ENCODE measurements at places on chromosomes 4 and X.
A peak's percentile ranks its signal among the peaks of the same experiment; 100 is the strongest.

DNA sequence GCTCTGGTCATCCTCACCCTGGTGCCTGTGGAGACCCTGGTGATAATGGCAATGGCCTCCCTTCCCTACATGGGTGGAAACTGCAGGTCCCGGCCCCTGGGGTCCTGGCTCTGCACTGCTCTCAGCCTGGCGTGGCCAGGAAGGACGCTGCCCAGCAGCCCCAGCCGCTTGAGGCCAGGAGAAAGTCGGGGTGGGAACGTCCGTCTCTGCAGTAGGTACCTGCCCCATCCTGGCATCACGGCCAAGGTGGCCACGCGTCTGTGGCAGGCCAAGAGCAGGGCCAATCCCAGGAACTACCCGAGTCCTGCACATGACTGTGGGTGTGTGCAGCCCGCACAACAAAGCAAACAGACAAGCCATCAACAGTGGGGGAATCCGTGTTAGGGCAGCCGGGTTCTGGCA is 33.8 kb downstream of the FGFRL1 start:
- DNase-seq: no peak

DNA sequence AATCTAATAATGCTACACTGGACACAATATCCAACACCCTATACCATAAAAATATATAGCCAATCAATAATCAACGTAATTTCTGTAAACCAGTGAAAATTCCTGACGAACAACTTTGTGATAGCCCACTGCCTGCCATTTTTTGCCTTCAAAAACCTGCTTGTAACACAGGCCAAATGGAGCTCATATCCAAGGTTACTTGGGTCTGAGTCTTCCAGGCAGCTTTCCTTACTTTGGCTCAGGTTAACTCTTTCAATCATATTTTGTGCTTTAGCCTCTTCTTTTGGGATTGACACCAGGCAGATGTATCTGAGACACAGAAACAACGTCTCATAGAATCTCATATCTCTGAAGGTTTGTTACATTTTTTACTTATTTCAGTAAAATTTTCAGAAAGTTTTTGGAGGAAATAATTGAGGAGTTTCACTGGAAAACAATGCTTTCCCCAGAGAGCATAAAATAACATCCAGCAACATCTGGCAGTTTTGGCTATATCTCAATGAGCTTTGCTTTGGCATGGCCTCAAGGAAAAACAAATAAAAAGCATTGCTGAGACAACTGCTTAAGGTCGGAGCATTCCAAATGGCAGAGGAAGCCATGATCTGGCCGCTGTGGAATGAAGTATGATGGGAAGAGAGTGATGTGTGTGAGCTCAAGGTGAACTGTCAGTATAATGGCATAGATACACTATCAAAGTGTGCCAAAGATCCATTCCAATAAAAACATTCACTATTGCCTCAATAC is 162.9 kb upstream of the SPIN4 start:
- DNase-seq: no peak

DNA sequence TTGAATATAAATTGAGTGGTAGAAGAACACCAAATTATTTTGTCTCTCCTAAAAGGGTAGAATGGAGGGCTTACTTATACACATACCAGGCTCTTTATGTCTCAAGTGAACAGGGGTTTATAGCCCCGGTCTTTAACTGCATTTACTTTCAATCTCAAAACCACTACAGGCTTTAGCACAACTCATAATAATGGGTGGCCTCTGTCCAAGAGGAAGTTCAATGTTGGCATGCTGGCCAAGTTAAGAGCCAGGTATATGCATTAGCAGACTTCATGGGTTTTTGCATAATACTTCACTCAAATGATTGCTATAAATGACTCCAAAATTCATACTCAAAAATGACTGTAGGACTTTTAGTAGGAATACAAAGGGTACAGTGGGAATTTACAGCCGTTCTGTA is 118.5 kb upstream of the OTUD4 start:
- DNase-seq: no peak

- no peak for DNase-seq
Observed at GRCh38 chrX:10931976-10932375, 179.2 kb upstream of the HCCS start.

DNA sequence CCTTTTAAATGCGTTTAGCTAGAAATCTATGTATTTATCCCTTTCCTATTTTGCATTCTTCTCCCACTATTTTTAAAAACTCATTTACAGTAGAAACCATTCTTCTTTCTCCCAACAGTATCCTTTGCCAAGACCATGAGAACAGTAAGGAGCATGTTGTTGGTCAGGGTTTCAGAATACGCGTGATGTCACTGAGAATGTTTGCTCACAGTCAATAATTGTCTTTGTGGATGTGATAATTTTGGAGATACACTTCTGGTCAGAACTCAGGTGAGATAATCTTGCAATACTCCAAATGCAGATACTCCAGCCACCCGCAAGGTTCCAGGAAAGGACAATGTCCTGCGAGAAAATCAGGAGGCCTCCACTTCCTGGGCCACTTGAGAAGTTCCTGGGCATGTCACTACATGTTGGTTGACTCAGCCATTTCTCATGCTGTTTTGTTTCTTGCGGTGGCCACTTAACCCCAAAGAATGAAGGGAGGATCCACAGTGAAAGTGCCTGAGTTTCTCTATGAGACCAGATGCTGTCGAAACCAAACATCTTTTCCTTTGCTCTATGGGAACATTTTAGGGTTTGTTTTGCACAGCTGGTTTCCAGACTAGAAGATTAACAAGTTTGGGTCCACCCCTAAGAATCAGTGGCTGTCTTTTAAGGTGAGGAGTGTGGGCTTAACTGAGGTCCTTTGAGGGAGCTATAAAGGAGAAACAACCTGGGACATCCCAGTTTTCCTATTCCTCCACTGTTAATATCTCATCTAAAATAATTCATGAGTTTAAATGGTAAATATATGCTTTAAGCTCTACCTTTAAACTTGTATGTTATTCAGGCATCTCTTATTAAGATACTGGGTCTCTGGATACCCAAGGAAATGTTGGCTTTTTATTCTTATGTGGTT is 116.0 kb downstream of the SOWAHB start:
- DNase-seq: no peak

DNA sequence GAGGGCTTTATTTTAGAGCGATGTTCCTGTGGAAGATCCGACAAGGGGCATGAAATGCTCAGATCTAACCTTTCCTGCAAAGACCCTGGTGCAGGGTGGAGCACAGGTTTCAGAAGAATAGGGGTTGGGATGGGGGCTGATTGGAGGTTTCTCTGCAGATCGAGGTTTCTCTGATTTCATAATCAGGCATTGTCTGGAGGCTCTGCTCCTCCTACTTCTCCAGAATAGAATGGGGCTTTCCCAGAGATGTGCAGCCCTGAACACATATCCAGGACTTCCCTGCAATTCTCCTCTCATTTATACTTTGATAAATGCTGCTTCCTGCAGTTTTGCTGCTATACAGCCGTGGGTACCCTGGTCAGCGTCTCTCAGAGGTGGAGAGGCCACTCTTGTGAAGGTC is 397.6 kb upstream of the BOD1L1 start:
- DNase-seq: no peak

GRCh38 chr4:108168160-108168670 is 517 bp downstream of the LEF1 start:
- DNase-seq: no peak

DNA sequence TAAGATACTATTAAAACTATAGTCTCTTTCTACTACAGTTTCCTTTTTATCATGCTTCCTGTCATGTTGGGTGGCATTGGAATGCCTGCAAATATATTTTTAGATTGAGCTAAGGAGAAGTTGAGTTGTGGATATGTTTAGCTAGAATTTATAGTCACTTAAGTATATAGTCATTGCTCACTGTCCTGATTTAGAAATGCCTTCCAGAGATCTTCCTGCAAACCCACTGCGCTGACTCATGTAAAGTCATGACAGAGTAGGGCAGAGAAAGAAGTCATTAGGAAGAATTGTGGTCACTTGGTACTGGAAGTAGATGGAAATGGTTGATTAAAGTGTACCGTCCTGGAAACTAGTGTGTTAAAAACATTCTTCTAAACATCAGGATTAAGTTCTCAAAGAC is 490.3 kb upstream of the PABPC4L start:
- no peak for DNase-seq

DNA sequence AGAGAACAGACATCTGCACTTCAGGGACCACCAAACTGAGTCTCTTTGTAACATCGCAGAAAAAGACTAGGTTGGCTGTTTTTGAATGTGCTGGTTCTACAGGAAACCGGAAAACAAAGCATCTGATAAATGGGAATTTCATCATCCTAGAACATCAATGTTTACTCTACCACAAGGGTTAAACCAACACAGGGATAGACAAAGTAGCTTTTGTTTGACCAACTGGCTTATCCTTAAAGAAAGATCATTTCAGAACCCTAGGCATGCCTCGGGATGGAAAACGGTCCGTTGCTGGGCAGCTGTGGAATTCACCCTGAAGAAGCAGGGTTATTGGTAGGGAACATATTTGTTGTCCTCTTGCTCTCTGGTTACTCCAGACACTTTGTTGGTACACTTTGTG is 2355.5 kb upstream of the AGA start:
- no peak for DNase-seq

GRCh38 chr4:74328501-74328900 is 20.2 kb downstream of the EPGN start:
- no peak for DNase-seq

DNA sequence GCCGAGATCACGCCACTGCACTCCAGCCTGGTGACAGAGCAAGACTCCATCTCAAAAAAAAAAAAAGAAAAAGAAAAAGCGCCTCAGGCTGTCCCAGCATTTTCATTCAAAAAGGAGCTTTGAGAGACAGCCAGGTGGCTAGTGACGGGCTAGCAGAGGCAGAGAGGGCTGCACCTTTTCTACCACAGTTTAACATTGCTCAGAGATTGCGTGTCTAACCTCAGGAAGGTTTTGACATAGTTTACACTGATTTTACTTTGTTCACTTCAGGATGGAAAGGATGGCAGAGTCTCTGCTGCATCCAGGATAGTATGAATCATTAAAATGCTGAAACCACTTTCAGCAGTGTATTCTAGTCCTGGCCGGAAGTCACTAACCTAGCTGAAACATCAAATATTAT is 28.1 kb downstream of the ZFP42 start:
- no peak for DNase-seq

DNA sequence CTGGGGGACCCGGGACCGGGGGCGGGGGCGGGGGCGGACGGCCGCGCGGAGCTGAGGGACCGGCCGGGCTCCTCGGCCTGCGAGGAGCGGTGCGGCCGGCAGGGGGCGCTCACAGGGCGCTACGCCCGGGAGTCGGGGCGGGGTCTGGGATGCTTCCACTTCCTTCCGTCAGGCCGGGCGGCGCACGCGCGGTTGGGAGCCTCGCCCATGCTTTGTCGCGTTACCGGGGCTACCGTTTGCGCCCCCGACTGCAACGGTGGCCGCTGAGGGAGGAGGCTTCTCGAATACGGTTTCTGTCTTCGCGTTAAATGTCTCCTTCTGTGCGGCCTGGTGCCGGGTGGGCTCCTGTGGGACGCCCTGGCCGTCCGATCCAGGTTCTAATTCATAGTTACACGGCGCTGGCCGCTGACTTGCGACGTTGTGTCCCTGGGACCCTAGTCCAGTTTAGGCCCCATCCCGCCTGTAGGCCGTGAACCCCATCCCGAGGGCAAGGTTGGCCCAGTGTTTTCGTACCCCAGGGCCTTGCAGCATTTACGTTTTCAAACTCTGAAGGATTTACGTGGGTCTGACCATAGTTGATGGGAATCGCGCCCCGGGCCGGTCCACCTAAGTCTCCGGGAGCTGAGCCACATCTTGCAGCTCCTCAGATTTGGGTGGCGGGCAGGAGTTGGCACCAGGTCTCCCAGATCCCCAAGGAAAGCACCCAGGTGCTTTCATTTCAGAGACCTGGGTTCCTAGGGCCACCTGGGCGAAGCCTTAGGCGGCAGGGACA is 549 bp downstream of the MSL3 start:
- peak; percentile 84 for DNase-seq

GRCh38 chrX:51395810-51396728 is 63.4 kb downstream of the NUDT10 start:
- peak; percentile 20 for DNase-seq

GRCh38 chr4:184896868-184897715 is 71.3 kb upstream of the ACSL1 start:
- DNase-seq: no peak

DNA sequence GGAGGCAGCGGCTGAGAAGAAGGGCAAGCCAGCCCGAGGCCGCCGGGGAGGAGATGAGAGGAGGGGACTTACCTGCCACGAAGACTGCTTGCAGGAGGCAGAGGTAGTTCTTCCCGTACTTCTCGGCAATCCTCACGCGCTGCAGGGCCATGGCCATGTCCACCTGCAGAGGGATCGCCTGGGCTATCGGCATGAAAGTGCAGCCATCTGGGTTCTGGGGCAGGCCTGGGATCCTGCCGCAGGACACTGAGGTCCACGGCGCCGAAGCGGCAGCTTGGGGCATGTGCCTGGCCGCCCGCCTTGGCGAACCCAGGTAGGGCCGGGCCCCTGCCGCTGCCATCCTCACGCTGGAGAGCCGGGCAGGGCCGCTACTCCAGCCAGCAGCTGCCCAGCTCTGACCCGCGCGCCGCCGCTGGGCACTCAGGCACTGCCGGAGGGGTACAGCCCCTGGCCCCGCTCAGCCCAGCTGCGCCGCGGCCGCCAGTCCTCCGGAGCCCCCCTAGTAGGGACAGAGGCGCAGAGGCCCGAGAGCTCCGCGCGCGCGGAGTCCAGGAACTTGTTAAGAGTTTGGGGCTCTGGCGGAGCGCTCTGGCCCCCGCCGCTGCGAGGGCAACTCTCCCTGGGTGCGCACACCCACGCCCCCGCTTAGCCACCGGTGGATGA is 16.0 kb downstream of the MCF2 start:
- no peak for DNase-seq

DNA sequence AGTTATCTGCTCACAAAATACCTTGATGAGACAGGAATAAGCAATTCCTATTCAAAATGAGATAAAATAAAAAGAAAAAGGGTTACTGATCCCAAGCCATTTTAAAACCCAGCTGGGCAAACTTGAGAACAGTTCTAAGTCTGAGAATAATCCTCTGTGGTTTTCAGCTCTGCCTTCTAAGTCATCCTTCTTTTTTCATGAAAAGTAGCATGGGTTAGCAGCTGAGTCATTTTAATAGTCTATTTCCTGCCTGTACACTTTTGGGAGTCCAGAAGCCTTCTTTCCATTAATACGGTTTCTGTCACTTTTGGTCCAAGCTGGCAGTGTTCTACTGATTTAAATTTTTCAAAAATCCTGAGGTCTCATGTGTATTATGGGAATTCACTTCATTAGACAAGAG is 374.3 kb downstream of the IQCM start:
- DNase-seq: no peak

GRCh38 chrX:108033890-108034289 is 11.0 kb upstream of the VSIG1 start:
- no peak for DNase-seq

GRCh38 chrX:35166023-35166422 is 223.4 kb downstream of the FAM47B start:
- no peak for DNase-seq

GRCh38 chr4:86909546-86910295 is 17.5 kb upstream of the C4orf36 start:
- no peak for DNase-seq

DNA sequence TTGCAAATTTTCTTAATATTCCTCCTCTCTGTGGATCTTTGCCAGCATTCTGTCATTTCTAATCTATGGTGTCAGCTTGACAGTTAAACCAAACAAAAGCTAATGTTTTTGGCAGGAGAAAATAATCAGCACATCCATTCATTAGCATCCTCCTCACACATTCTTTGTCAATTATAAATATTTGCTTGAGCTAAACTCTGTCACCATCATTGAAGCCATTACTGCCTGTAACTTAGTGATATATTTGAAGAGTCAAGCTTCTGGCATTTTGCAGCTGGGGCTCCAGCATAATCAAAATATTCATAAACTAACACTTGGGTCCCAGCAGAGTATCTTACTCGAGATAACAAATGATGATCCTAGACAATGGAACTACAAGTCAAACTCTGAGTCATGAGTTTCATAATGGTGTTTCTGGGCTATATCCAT is 126.1 kb downstream of the EIF4E start:
- no peak for DNase-seq
